ENCODE measurements at places on chromosomes 13 and 19. TPM values are rescaled to one million over a fixed set of nuclear protein-coding genes. Genes with fewer than 3 reads are reported as not detected.

GRCh38 chr13:79913141-79913827 is 427.6 kb downstream of the SPRY2 start:
- no peaks in the 10 kb centered on the region for H3K27me3 ChIP-seq
- DNase-seq = no peak
- H3K36me3 ChIP-seq = no peaks in the 10 kb centered on the region
- no peaks in the 10 kb centered on the region for H3K4me1 ChIP-seq

- H3K27me3 ChIP-seq = peaks cover 2% of the 10 kb centered on the region
- H3K36me3 ChIP-seq = peaks cover 77% of the 10 kb centered on the region
- peaks cover 14% of the 10 kb centered on the region for H3K4me1 ChIP-seq
- DNase-seq = no peak
These were observed 3.0 kb downstream of the ZNF649 start for GRCh38 chr19:51901860-51902259.

DNA sequence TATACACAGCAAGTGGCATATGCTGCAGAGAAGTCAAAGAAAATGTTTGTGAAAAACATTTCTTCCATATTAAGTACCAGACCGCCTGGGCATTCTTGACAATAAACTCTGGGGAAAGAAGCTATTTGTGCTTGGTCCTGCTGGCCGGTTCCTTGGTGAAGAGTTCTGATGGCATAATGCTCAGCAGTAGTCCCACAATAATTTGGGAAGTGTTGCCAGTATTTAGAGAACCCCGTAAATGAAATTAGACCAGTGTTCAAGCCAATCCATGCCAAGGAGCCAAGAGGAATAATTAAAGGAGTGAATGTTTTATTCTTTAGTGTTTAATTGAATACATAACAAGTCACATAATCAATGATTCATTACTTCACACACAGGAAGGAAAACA is 6.3 kb downstream of the KCTD12 start:
- peaks cover 27% of the 10 kb centered on the region for H3K4me1 ChIP-seq
- no peak for DNase-seq

The DMPK gene
- total RNA-seq = 26.4 TPM

DNA sequence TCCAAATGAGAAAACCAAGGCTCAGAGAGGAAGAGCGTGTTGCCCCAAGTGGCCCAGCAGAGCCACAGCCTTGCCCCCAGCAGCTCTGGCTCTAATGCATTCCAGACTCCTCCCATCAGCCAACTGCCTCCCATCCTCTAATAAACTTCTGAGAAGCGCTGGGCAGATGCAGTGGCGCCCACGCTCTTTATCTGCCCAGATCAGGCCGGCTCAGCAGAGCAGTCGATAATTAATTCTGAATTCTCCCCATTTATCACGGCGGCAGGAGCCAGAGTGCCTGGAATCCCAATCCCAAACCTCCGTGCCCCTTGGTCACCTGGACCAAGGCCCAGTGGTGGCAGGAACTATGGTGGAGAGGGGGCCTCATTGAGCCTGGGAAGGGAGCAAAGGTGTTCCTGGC is 13.9 kb downstream of the TINCR start:
- no peak overlapping the region for H3K4me3 ChIP-seq
- no peaks in the 10 kb centered on the region for H3K4me1 ChIP-seq
- H3K27me3 ChIP-seq = peaks cover 8% of the 10 kb centered on the region

DNA sequence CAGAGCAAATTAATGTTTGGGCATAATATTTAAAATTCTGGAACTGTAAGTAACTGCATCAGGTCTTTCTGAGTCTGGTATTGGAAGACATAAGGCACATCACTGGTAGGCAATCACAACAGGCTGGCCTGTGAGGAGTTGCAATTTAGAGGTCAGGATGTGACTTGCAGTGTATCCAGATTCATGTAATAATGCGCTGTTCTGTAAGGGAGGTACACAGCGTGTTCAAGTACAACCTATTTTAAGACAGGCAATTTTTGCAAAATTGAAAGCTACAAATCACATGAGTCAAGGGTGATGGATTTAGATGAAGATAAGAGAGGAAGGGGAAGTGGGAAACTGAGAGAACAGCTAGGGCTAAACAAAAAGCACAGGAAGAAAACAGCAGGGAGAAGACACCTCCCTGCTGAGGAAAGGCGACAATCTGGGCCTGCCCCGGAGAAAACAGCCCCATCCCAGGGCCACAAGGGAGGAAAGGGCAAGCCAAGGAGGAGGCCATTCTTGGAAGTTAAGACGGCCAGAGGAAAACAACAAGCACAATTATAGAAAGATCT is 138.1 kb downstream of the LACC1 start:
- no peaks in the 10 kb centered on the region for H3K27me3 ChIP-seq
- peaks cover 4% of the 10 kb centered on the region for H3K4me1 ChIP-seq
- H3K36me3 ChIP-seq = no peaks in the 10 kb centered on the region

DNA sequence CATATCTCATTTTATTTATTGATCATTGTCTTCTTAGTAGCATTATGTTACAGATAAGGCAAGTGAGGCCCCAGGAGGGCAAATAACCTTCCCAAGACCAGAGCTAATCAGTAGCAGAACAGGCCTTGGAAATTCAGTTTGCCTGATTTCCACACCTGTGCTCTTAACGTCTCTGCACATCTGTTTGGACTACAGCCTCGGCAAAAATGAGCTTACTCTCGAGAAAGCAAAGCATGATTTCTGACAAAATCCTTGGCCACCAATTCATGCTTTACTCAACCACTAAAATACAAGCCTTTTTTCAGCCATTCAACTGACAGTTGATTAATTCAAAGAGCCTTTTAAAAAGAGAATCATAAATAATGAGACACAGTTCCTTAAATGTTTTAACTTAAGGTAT is 309.3 kb upstream of the HTR2A start:
- H3K36me3 ChIP-seq = no peaks in the 10 kb centered on the region
- no peak for DNase-seq
- no peak overlapping the region for H3K27ac ChIP-seq
- no peaks in the 10 kb centered on the region for H3K4me1 ChIP-seq
- H3K4me3 ChIP-seq = no peak overlapping the region
- no peaks in the 10 kb centered on the region for H3K27me3 ChIP-seq

The SOX1 gene
- not detected for total RNA-seq

- no peaks in the 10 kb centered on the region for H3K4me1 ChIP-seq
- H3K4me3 ChIP-seq = no peak overlapping the region
- DNase-seq = no peak
These were observed 68.8 kb downstream of the ZNF536 start for GRCh38 chr19:30441011-30441410.

- no peak overlapping the region for H3K27ac ChIP-seq
- H3K4me1 ChIP-seq = peaks cover 9% of the 10 kb centered on the region
- H3K27me3 ChIP-seq = no peaks in the 10 kb centered on the region
- no peak overlapping the region for H3K4me3 ChIP-seq
- no peak for DNase-seq
These were observed 9.7 kb downstream of the PTBP1 start for GRCh38 chr19:806815-807421.

GRCh38 chr19:3113100-3114017 is 19.2 kb downstream of the GNA11 start:
- peaks cover 6% of the 10 kb centered on the region for H3K4me1 ChIP-seq
- H3K36me3 ChIP-seq = no peaks in the 10 kb centered on the region
- H3K4me3 ChIP-seq = no peak overlapping the region
- H3K27ac ChIP-seq = no peak overlapping the region
- no peaks in the 10 kb centered on the region for H3K27me3 ChIP-seq
- DNase-seq = no peak

The ALKBH7 gene
- 55.7 TPM for total RNA-seq

- no peaks in the 10 kb centered on the region for H3K36me3 ChIP-seq
- peaks cover 3% of the 10 kb centered on the region for H3K27me3 ChIP-seq
- no peak for DNase-seq
- H3K4me1 ChIP-seq = no peaks in the 10 kb centered on the region
These were observed 55.2 kb upstream of the DACH1 start for GRCh38 chr13:71922194-71922593.

GRCh38 chr19:28196961-28197360 is 1016.0 kb downstream of the UQCRFS1 start:
- peaks cover 2% of the 10 kb centered on the region for H3K27me3 ChIP-seq
- H3K27ac ChIP-seq = no peak overlapping the region
- no peak for DNase-seq
- H3K36me3 ChIP-seq = no peaks in the 10 kb centered on the region
- no peaks in the 10 kb centered on the region for H3K4me1 ChIP-seq
- H3K4me3 ChIP-seq = no peak overlapping the region

- peaks cover 4% of the 10 kb centered on the region for H3K4me1 ChIP-seq
- H3K27me3 ChIP-seq = no peaks in the 10 kb centered on the region
- H3K36me3 ChIP-seq = peaks cover 31% of the 10 kb centered on the region
- no peak for DNase-seq
- no peak overlapping the region for H3K4me3 ChIP-seq
- no peak overlapping the region for H3K27ac ChIP-seq
These were observed 33.4 kb downstream of the IPO5 start for GRCh38 chr13:97986835-97987234.
